ENCODE measurements at places on chromosomes 4 and X.

GRCh38 chrX:47185241-47185640, 8.4 kb upstream of the UBA1 start:
- no peak for DNase-seq

GRCh38 chr4:184647266-184648053, 1.8 kb downstream of the CASP3 start:
- DNase-seq: no peak

GRCh38 chr4:87677731-87678130, 27.7 kb downstream of the DMP1 start:
- DNase-seq: no peak

DNA sequence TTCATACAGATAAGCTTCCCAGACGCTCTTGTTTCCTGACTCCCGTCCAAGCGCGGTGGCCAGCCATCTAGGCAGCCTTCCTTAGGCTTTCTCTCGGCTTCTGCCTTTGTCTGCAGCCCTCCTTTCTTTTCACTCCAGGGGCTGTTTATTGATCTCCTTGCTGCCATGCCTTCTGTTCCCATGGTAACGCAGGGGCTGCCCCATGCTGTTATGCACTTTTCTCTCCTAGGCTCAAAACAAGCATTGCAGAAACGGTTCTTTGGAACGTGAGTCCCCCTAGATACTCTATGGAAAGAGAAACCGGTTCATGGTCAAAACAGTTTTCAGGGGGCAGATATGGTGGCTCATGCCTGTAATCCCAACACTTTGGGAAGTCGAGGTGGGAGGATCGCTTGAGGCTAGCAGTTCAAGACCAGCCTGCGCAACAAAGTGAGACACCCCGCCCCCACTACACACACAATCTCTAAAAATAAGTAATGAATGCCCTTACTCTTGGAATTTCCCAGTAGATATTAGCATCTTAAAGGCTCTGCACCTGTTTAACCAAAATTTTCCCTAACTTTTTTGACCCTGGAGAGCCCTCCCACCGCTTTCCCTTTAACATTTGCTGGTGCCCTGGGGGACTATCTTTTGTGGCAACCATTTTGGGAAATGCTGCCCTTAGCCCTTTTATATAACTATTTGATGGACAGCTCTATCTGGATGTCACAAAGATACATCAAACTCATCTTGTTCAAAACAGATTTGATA, 53.9 kb upstream of the ZNF157 start:
- no peak for DNase-seq

- DNase-seq: no peak
Observed at GRCh38 chrX:672931-673330, 42.3 kb downstream of the SHOX start.

DNA sequence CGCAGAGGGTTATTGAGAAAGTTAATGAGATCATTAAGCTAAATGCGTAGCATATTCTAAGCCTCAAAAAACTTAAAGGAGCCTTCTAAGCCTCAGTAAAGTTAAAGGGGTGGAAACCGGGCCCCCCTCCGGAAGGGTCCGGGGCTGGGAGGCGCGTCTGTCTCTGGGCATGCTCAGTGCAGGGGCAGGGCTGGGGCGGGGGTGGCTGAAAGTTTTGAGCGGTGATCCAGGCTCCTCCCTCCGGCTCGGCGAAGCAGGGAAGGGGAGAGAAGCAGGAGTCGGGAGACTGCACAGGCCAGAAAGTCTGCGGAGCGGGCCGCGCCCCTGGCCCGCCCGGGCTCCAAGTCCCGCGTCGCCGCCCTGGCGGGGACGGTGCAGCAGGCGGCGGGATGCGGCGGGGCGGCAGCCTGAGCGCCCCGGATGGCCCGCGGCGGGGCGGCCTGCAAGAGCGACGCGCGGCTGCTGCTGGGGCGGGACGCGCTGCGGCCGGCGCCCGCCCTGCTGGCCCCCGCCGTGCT, at the start of gene EVC:
Gene EVC, plus strand, starts transcription at position 241 of the 518 bp plus-strand sequence. Its CDS starts 180 bp downstream, at position 421.
- DNase-seq: no peak

GRCh38 chr4:55904576-55904975, 44.2 kb upstream of the CEP135 start:
- no peak for DNase-seq

DNA sequence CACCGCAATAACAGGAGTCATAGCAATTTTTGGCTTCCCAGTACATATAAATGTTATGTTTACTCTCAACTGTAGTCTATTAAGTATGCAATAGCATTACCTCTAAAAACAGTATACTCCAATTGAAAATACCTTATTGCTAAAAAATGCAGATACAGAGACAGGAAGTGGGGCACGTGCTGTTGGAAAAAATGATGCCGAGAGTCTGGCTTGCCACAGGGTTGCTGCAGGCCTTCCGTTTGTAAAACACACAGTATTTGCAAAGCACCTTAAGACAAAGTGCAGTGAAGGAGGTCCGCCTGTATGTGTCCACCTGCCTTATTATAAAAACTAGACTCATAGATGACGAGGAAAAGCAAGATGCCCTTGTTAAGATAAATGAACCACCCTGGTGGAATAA, 23.5 kb downstream of the CD99 start:
- no peak for DNase-seq

DNA sequence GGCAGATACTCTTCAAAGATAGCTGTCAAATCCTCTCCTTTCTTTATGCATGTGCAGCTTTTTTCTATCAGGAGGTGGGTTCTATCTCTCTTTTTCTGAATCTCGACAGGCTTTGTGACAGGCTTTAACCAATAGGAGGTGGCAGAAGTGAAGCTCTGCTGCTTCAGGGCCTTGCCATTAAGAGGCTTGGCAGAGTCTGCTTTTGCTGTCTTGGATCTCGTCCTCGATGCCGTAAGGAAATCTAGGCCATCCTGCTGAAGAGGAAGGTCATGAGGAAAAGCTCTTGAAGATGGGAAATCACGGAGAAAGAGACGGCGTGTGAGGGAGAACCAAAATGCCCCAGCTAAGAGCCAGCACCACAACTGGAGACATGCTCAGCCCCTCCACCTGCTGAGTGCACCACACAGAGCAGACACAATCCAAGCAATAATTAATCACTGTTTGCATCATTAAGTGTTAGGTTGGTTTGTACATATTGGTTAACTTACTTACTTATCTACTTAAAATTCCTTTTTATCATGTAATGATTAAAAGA, 92.2 kb downstream of the DDIT4L start:
- DNase-seq: no peak

DNA sequence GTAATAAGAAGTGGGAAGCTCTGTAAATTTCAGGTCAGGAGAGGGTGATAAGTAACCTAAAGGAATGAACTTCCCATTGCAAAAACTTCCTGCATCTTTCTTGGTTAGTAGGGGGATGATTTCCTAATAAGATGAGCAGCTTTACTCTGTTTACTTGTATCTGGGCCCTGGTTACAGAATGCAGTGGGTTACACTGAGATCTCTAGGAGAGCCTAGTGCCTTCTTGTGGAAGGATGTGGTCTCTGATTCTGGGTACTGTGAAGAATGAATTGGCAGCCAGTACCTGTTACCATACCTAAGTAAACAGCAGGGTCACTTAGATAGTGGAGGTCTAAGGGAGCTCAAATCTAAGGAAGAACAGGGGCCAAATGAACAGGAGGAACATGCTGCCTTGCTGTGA, 320.6 kb downstream of the ARHGAP10 start:
- DNase-seq: no peak

- no peak for DNase-seq
Observed at GRCh38 chrX:45801554-45801953, 600.9 kb upstream of the DIPK2B start.

DNA sequence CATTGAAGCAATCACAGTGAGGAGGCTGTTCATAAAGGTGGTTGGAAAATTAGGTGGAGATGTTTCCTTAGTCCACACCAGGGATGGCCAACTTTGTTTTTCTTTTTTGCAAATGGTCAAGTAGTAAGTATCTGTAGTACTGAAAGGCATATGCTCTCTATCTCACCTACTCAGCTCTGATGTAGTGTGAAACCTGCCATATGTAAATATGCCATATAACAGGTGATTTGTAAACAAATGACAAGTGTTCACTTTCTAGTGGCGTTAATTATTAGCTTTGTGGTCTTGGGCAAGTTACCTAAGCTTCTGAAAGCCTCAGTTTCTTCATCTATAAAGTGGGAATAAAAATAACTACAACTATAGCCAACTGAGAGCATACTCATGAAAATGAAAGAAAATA, 421.4 kb upstream of the LCORL start:
- DNase-seq: no peak

GRCh38 chr4:81399306-81400086, 72.2 kb downstream of the RASGEF1B start:
- DNase-seq: no peak

DNA sequence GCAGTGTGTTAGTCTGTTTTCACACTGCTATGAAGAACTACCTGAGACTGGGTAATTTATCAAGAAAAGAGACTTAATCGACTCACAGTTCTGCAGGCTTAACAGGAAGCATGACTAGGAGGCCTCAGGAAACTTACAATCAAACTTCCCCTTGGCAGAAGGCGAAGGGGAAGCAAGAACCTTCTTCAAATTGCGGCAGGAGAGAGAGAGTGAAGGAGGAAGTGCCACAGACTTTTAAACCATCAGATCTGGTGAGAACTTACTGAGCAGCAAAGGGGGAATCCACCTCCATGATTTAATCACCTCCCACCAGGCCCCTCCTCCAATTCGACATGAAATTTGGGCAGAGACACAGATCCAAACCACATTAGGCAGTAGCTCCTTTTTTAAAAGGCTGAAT, 59.2 kb upstream of the LEF1 start:
- no peak for DNase-seq

GRCh38 chrX:144494074-144494473, 610.2 kb downstream of the UBE2NL start:
- no peak for DNase-seq

DNA sequence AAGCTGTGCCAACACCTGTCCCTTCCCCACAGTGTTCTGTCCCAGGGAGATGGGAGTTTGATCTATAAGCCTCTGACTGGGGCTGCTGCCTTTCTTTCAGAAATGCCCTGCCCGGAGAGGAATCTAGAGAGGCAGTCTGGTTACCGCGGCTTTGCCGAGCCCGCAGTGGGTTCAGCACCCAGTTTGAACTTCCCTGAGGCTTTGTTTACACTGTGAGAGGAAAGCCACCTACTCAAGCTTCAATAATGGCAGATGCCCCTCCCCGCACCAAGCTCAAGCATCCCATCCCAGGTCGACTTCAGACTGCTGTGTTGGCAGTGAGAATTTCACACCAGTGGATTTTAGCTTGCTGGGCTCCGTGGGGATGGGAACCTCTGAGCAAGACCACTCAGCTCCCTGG, 33.3 kb upstream of the ARSJ start:
- no peak for DNase-seq

- no peak for DNase-seq
Observed at GRCh38 chr4:52135171-52135570, 84.1 kb downstream of the SPATA18 start.

DNA sequence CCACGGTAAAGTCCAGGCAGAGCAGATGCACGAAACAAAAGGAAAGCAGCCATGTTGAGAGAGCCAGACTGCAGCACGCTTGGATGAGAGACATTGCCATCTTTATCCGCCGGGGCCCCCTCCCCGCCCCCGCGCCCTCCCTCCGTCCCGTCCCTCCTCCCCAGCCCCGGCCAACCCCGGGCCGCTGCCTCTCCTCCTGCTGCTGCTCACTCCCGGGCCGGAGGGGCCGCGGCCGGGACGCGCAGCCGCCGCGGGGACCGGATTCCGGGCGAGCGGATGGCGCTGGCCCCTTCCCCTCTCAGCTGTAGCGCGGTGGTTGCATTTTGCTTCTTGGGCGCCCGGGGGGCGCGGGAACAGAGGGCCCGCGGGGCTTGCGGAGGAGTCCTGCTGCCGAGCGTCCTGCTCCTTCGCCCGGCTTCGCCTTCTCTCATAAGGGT, 542 bp downstream of the RNF150 start:
- no peak for DNase-seq

GRCh38 chrX:109155161-109155560, 326.7 kb downstream of the GUCY2F start:
- no peak for DNase-seq

GRCh38 chr4:137623013-137623412, 90.7 kb upstream of the PCDH18 start:
- DNase-seq: no peak

GRCh38 chr4:26127851-26128337, 192.9 kb upstream of the RBPJ start:
- DNase-seq: no peak

GRCh38 chr4:185654311-185654710, 119.0 kb upstream of the PDLIM3 start:
- DNase-seq: no peak

GRCh38 chrX:9805956-9806355, 19.7 kb downstream of the SHROOM2 start:
- no peak for DNase-seq

DNA sequence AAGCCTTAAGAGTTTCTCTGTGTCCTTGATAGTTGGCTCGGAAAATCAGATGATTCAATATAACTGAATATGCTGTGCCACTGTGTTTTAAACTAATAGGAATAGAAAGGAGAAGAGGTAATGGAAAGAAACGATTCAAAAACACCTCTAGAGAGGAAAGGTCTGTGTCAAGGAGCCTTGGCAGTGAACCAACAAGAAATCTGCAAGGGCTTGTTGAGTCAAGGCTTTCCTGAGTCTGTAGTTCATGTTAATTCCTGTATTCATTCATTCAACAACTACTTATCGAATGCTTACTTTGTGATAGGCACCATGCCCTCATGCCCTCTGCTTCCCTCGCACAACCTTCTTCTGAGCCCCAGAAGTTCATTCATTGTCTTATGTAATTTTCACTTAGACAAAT, 336.0 kb downstream of the PDHA2 start:
- no peak for DNase-seq

DNA sequence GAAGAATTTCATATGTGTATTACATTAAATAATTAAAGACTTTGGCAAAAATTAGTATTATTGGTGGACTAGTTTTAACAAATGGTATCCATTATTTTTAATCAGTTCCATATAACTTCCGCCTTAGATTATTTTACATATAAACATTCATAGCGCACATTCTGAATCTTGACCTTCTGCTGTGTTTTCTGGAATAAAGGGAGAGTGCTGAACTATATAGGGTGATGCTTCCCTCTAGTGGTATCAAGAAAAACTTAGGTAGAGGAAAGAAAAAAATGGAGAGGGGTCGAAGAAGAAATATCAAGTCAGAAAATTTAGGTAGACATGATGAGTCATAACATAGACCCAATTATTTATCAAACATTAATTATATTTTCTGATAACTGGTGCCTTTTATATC, 155.6 kb upstream of the PACRGL start:
- DNase-seq: no peak

- no peak for DNase-seq
Observed at GRCh38 chr4:8303081-8303480, 33.5 kb downstream of the HTRA3 start.

- no peak for DNase-seq
Observed at GRCh38 chr4:140315019-140315418, 58.4 kb upstream of the SCOC start.

- DNase-seq: no peak
Observed at GRCh38 chr4:128477540-128477939, 189.9 kb upstream of the PGRMC2 start.

- no peak for DNase-seq
Observed at GRCh38 chr4:104677116-104677515, 182.4 kb upstream of the CXXC4 start.

- DNase-seq: no peak
Observed at GRCh38 chrX:123201720-123202119, 17.6 kb downstream of the GRIA3 start.

- no peak for DNase-seq
Observed at GRCh38 chrX:15758140-15758539, 20.1 kb downstream of the CA5B start.

GRCh38 chr4:130054908-130055307, 959.0 kb downstream of the C4orf33 start:
- DNase-seq: no peak
